8988T (cell line): ENCODE measurements at places on chromosomes 16 and 17.

DNA sequence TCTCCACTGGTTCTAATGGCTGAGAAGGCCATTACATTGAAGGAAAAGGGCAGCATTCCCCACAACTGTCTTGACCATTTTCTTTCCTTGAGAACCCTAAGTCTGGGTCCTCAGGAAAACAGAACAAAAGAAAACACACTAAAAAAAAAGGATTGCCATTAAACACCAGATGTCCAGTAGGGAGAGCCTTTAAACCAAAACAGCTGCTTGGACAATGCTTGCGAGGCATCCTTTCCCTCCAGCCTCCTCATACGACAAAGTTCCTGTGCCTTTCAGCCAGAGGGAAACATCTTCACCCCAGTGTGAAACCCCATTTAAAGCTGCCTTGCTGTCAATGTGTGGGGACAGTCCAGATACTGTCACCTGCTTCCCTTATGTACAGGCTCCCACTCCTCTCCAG lies 74.3 kb downstream of the MMD start:
- DNase-seq: no peak

GRCh38 chr16:704552-705380 lies 835 bp downstream of the FBXL16 start:
- DNase-seq: no peak

GRCh38 chr16:164827-165538 lies 795 bp upstream of the HBM start:
- DNase-seq: no peak

DNA sequence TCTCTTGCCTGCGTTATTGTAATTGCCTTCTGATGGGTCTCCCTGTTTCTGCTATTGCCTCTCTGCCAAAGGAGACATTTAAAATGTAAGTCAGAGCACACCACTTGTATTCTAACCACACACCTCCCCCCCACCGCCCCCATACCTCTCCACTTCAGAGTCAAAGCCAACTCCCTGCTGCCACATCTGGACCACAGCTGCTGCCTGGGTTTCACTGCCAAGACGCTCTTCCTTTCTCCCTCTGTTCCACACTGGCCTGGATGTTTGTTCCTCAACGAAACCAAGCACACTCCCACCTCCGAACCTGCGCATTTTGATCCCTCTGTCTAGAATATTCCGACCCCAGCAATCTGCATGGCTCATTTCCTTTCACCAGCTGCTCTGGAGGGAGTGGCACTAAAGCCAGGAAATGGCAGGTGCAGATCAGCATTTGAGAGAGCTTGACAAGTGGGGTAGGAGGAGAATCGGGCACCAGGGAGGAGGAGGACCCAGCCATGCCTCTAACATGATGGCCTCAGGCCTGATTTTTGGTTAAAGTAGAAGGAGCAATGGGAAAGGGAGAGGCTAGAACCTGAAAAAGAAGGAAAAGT lies 92.4 kb upstream of the HS3ST2 start:
- DNase-seq: no peak

DNA sequence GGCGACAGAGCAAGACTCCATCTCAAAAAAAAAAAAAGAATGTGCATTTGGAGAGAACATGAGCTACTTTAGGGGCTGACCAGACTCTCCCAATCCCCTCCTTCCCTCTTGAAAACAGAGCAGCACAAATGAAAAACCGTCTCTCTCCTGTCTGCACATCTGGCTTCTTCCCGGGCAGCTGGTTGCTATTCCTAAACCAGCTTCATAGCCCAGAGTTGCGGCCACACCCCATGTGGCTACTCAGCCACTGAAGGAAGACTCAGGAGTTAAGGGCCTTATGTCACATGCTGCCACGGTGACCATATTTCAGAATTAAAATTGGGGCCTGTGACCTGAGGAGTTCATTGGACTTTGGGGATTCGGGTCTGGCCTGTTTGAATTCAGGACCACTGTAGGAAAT lies 48.3 kb downstream of the KATNIP start:
- DNase-seq: no peak

- no peak for DNase-seq
Observed at GRCh38 chr17:74532115-74532514, 840 bp upstream of the CD300LB start.

- DNase-seq: no peak
Observed at GRCh38 chr16:68893710-68894705, 50.7 kb downstream of the TANGO6 start.

DNA sequence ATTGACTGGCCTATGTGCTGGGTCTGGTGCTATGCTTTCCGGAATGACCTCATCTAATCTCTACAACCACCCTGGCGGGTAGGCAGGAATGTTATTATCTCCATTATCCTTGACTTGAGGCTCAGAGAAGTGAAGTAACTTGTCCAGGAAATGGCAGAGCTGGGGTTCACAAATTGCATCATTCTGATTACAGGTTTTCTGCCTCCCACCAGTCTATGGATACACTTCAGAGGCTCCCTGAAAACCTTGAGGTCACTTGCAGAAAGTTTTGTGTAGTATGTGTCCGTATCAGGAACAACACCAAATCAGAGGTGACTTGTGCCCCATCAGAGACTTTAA lies 19.1 kb downstream of the NOD2 start:
- DNase-seq: no peak

DNA sequence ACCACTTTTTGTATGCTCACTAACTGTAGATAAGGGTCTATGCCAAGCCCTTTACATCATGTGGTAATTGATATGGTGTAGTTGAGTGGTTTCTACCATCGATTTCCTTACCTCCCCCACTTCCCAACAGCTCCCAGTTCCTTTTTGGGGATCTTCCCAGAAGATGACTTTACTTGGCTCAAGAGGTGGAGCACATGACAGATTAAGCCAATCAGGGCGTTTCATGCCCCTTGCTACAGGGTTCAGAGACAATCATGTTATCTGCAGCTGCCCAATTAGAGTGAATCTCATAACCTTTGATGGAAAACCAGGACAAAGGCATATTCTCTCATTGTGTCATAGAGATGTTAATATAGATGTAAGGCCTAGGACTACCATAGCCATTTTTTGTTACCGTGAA lies 16.2 kb upstream of the BMERB1 start:
- DNase-seq: no peak

DNA sequence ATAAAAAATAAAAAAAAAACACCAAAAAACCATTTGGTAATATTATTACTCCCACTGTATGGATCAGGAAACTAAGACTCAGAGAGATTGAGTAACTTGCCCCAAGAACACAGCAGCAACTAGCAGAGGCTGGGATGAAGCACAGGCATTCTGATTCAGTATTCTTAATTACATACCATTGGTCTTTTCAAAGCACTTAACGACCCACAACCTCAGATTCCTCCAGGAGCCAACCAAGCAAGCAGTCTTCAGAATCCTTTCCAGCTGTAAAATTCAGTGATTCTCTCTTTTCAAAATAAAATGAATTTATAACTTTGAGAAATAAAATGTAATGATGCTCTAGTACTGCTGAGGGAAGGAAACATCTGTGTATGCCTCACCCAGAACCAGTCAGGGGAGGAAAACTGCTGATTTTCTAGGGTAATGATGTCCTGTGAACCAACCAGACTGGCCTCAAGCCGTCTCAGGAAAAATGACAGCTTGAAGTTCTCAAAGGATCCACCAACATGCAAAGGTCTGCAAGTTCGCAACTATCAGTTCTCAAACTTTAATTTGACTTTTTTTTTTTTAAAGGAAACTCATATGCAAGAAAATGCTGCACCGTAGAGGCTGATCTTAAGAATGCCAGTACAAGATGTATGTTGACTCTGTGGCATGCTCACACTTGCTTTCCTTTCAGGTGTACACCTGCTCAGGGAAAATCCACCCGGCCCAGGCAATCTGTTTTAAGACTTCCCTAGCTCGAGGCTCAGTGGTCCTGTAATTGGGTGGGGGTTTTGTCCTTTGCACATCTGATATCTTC lies 9.0 kb downstream of the CUEDC1 start:
- DNase-seq: no peak

DNA sequence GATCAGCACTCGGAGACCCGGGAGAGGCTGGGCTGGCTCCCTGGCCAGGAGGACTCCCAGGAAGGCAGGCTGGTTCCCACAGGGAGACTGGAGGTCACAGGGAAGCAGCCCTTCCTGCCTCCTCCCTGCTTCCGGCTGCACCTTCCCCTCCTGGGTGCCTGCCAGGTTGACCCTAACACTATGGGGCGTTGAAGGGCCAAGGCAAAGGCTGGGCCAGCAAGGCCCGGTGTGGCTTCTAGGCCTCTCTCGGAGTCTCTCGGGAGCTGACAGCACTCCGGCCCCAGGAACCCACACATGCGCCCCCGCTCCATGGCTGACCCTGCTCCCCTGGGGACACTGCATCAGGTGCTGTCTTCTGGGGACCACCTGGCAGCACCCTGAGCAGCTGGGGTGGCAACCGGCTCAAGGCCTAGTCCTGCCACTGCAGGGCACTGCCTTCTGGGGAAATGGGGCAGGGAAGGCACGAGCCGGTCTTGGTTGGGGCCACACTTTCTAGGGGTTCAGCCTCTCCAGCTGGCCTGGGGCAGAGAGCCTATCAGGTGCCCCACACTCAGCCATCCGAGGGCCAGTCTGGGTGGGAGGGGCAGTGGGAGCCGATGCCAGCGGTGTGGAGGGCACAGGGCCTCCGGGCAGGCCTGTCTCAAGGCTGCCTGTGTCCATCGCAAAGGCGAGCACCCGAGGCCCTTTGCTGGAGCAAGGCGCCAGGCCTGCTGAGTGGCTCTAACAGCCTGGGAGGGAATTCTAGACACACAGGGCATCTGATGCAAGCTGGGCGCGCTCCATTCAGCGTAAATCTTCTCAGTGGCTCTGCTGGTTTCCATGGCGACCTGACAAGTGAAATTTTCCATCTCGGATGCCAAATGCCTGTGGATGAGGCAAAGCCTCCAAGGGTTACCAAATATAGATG lies 5.6 kb upstream of the MTSS2 start:
- no peak for DNase-seq

GRCh38 chr17:37191219-37191618 lies 184.6 kb upstream of the C17orf78 start:
- no peak for DNase-seq

DNA sequence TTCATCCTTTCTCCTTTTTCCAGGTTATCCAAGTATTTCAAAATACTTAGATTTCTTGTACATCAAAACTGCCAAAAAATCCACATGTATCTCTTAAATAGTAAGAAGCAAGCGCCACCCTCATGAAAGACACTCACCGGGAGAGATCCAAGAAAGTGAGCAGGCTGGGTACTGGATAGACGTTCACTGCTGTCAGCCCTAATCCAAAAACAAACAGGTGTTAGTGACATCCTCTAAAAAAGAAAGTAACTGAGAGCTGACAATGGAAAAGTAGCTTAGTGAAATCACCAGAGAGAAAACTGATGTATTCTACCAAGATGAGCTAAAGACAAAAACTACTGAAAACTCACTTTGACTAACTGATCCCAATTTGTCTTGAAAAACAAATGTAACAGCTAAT lies 46.1 kb downstream of the MARVELD3 start:
- no peak for DNase-seq

- DNase-seq: peak; percentile 27
Observed at GRCh38 chr16:30609002-30609925, 925 bp downstream of the ZNF689 start.

DNA sequence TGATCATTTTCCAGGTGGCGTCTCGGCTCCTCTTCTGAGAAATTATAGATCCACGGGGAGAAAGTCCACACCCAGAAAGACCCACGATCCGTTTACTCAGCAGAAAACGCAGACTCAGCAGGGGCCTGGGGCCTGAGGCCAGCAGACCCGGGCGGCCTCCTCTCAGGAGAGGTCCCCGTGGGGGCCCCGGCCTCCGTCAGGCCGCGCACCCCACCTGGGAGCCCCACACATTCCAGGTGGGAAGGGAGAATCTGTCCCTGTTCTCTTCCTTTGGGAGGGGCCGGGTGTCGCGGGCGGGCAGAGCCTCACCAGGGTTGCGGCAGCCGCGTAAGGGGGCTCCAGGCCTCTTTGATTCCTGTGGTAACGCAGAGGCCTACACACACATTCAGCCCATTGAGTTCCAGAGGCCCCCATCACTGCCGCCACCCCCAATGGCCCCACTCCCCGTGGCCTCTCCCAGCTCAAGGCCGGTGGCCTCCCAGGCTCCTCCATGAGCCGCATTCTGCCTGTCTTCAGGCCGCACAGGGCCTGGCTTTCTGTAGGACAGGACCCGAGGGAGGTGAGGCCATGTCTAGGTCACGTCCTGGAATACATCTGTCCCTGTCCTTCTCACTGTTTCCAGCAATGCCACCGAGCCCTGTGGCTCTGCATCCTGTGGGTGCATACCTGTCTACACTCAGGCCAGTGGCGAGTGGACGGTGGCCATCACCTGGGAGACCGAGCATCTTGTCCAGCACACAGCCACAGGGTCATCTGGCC lies 1.6 kb upstream of the IGFALS start:
- no peak for DNase-seq

- DNase-seq: no peak
Observed at GRCh38 chr17:33451221-33451620, 158.1 kb upstream of the ASIC2 start.

DNA sequence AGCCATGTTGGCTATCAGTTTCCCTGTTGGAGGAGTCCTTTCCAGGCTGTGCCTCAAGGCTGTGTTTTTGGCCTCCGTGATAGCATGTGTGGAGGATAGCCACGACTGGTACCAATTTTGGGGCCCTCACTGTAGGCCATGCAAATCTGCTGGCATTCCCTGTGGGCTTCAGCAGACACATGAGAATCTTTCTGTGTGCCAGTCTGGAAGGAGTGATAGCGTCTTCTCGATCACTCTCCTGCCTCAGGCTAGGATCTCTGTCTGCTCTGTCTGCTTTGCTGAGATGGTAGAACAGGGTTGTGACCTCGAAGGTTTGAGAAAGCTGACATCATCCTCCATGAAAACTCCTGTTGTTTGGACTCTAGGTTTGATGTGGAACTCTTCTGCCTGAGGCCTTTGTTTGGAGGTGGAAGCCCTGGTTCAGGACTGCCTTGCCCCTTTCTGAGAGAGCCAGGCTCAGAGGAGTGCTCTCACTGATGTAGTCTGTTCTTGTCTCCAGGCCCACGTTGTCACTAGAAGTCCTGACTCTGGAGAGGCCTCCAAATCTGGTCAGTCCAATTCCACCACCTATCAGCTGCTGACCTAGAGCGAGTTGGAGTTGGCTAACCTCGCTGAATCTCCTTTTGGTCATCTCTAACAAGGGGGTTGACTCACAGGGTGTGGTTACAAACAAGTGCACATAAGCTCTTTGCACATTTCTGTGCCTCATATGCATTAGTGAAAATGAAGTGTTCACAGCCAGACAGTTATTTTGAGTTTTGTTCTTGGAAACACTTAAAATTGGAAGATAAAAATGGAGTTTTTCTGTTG lies 12.1 kb upstream of the EDC4 start:
- DNase-seq: no peak

- DNase-seq: no peak
Observed at GRCh38 chr17:60369727-60370126, 22.2 kb downstream of the USP32 start.

- no peak for DNase-seq
Observed at GRCh38 chr17:33667052-33667509, 374.0 kb upstream of the ASIC2 start.

- DNase-seq: no peak
Observed at GRCh38 chr16:80812593-80812992, 8.2 kb upstream of the CDYL2 start.

- no peak for DNase-seq
Observed at GRCh38 chr17:19812407-19812806, 55.3 kb downstream of the ULK2 start.

- no peak for DNase-seq
Observed at GRCh38 chr16:1858189-1858865, 13.6 kb downstream of the MEIOB start.

- DNase-seq: no peak
Observed at GRCh38 chr16:17287166-17287800, 183.5 kb downstream of the XYLT1 start.
